ENCODE measurements at places on chromosomes 1 and 21.

DNA sequence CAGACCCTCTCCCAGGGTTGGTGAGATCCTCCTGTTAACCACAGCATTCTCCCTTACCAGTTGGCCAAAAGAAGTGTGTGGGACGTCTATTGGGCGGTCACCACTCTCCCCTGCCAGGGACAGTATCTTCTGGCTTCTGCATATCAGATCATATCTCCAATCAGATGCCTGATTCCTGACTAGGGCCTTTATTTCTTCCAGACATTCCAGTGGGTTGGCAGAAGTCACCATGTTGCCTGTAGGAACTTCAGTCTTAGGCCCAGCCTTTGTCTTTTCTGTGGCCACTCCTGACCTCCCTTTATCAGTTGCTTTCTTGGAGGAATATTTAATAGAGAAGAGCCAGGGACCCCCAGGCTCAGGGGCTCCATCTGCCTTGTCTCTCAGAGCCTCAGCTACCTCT lies 130.4 kb upstream of the F3 start:
- DNase-seq = no peak

DNA sequence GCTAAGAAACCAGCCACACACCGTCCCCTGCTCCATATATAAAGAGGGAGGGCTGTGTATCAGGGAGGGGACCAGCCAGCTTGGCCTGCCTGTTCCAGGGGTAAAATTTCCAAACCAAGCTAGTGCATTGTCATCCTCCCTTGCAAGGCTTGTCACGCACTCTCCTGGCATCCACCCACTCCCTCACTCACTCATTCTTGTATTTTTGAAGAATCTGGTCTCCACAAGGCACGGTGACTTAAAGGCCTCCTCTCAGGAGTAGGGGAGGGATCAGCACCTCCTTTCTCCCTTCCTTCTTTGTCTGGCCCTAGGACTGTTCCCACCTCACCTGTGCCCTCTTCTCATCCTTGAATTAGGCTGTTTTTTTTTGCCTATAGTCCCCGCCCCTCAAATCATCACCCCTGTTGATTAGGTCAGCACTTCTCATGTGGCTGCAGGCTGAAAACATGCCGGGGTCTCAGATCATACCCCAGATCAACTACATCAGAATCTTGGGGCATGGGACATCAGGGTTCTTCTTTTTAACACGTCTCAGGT lies 5.0 kb downstream of the ABCA4 start:
- DNase-seq = no peak

- no peak for DNase-seq
These were observed 6.3 kb downstream of the FAM20B start for GRCh38 chr1:179031855-179032513.

DNA sequence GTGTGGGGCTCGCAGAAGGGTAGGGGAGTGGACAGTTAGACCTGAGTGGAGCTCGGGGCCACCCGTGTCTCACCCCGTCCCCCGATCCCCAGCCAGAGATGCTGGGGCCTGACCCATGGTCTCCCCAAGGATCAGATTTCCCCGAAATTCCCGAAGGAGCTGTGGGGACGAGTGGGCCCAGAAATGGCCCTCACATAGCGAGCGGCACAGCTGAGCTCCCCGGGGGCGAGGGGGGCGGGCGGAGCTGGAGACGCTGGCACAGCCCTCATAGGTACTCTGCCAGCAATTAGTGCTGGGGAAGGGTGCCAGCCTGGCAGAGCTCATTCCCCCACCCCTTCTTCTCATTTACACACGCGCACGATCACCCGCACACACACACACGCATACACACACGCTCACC lies 9.2 kb downstream of the CASZ1 start:
- DNase-seq = no peak

DNA sequence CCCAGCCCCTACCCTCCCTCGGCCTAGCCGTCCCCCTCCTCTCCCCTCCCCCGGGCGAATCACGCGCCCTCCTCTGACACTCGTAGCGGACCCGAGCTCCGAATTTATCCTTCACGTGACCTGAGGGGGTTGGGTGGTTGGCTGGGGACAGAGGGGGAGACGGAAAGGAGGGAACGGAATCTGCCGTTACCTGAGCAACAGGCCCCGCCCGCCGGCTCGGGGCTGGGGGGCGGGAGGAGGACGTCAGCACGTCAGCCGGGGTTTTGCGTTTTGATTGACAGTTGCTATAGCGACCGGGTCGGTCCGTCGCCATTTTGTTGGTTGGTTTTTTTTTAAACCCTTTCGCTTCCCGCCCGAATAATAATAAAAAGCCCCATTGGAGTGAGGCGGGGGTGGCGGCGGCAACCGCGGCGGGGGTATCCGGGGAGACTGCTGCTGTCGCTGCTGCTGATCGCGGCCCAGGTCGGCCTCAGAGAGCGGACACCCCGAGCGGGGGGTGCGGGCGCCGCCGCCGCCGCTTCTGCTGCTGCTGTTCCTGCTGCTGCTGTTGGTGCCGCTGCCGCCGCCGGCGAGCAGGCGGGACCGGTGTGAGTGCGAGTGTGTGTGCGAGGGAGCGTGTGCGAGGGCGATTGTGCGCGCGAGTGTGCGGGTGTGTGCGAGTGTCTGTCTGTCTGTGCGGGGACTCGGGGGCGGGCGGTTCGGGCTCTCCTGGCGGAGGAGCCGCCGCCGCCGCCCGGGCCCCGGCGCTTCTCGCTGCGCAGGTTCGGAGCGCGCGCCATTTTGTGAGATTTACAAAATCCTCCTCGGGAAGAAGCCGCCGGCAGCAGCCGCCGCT lies at the start of gene DYRK1A:
Gene DYRK1A (plus strand): TSS at position 292 of the 835 bp plus-strand sequence. CDS start 53,602 bp downstream, outside the sequence.
- peak; percentile 97 for DNase-seq

GRCh38 chr1:212477680-212478466 lies 45.2 kb downstream of the NENF start:
- DNase-seq = no peak

DNA sequence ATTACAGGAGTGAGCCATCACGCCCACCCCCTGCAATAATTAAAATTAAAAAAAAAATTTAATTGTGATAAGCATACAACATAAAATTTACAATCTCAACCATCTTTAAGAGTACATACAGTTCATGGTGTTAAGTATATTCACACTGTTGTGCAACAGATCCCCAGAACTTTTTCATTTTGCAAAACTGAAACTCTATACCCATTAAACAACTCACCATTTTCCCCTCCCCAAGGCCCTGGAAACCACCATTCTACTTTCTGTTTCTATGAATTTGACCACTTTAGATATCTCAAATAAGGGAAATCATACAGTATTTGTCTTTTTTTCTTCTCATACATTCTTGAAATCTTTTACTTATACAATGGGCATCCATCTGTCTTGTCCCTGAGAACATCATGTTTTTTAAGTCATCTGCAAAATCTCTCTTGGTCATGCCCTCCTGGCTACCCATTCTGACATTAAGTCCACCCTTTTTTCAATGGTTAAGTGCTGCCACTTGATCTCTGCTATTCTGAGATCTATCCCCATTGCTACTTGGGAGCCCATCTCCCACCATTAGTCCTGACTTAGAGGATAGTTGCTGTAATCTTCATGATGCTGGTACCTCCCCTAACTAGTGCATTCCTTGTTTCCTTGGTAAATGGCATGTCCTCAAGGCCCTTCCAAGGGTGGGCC lies 39.4 kb upstream of the ZFYVE9 start:
- DNase-seq = no peak

DNA sequence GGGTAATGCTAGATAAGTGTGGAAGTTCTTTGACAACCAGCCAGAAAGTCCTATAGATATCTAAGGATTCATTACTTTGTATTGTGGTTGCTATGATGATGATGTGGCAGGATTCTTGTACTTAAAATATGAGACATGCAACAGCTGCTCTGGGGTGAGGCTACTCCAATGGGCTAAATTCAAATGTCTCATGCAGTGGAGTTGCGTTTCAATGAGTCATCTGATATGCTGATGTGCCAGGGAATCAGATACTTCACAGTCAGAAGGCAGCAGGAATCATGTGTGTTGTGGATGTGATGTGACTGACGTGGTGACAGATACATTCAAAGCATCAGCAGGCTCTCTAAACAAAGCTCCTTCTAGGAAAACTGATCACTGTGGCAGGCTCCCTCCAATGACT lies 66.5 kb downstream of the TSEN15 start:
- no peak for DNase-seq

DNA sequence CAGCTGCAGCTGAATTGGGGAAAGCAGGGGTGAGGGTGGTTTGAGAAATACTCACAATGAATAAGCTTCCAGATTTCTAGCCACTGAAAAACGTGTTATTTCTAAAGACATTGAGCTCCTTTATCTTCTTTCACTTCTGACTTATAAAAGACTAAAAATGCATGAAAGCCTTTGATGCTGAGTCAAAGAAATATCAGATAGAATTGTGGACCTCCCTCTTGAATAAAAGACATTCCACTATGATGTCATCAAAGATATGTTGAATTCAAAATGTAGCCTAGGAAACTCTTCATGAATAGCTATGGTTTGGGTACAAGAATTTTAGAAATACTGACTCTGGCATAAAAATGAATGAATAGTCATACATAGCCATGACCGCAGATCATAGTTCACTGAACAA lies 44.7 kb upstream of the COL24A1 start:
- no peak for DNase-seq

DNA sequence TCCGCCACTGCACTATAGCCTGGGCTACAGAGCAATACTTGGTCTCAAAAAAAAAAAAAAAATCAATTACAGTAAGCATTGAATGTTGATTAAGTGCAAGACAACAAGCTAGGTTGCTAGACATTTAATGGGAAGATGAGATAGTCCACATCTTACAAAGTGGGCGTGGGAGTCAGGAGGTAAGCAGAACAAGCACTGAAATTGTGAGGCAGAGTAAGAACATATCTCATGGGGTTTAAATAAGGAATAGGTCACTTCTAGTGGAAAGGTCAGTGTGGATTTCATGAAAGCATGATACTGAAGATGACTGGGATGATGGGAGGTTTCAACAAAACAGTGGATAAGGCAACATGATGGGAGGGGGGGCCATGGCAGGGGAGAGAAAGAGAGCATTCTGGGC lies 1.9 kb upstream of the OLFML2B start:
- DNase-seq = no peak

DNA sequence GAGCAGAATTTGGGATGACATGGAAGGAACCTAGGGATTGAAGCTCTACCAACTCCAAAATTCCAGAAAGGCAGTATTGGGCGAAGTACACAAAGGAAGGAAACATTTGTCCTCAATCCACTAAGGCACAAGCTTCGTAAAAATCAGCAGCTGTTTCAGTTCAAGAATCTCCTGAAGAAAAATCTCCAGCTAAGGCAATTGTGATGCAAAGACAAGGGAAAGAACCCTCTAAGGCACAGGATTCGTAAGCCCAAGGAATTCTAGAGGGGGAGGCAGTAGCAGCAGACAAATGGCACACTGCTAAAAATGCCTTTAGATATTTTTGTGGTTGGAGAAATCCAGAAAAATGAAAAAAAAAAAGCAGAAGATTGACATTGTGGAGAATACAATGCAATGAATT lies 64.5 kb upstream of the PLPPR5 start:
- DNase-seq = no peak

- no peak for DNase-seq
These were observed 9.2 kb upstream of the CHIA start for GRCh38 chr1:111281411-111281810.

- DNase-seq = no peak
These were observed 18.2 kb upstream of the RUNX3 start for GRCh38 chr1:24948079-24948827.

- no peak for DNase-seq
These were observed 122.0 kb downstream of the PTBP2 start for GRCh38 chr1:96843601-96844000.

DNA sequence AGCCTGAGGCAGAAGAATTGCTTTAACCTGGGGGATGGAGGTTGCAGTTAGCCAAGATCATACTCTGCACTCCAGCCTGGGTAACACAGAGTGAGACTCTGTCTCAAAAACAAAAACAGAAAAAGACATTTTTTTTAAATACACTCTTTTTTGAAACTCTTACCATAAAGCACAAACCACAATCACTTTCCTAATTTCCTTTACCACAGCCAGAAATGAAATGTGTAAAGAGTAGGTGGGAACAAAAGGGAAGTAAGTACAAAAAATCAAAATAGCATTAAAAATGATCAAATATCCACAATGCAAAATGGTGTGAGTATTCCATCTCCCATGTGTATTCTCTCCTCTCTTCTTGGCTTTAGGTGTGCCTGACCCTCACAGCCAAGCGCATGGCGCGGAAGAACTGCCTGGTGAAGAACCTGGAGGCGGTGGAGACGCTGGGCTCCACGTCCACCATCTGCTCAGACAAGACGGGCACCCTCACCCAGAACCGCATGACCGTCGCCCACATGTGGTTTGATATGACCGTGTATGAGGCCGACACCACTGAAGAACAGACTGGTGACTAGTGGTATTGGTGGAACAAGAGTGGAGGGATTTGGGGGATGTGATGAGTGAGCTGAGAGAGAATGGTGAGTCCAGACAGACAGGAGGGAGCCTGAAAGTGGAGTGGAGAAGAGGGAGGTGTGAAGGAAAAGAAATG lies 14.9 kb downstream of the ATP1A4 start:
- no peak for DNase-seq

GRCh38 chr21:36656138-36656537 lies 42.8 kb upstream of the SIM2 start:
- no peak for DNase-seq

DNA sequence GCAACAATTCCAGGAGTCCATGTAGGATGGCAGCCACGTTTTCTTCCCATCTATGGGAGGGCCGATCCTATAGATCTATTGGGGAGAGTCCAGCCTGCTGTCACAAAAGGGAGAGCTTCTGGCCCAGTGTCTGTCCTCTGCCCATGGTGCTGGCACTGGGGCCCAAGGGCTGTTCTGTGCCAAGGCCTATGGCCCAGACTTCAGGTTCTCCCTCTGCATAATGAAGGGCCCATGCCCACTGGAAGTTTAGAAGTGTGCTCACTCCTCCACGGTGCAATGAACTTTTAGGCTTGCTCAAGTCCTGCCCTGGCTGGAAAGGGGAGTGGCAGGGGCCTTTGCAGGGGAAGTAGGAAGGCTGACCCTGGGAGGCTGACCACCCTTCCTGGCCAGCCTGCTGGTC lies 44.1 kb upstream of the ATP2B4 start:
- no peak for DNase-seq

DNA sequence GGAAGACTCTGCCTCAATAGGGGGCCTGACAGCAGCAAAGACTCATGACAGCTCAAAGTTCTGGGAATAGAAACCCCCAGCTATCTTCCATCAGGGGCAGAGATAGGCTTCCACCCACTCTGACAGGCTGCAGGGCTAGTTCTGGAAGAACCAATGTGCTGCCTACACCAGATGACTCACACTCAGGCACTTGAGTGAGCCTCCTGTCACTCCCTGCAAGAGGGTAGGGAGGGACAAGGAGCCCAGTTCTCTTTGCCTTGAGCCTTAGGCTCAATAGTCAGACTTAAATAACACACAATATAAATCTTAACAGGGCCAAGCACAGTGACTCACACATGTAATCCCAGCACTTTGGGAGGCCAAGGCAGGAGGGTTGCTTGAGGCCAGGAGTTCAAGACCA lies 386.4 kb downstream of the HHAT start:
- DNase-seq = no peak

Measured in activated CD8-positive, alpha-beta memory T cell treated with anti-CD3 and anti-CD28 coated beads for 1 hour (primary cell).